Fibroblast of villous mesenchyme (primary cell): ENCODE measurements at places on chromosomes 1 and 21.

DNA sequence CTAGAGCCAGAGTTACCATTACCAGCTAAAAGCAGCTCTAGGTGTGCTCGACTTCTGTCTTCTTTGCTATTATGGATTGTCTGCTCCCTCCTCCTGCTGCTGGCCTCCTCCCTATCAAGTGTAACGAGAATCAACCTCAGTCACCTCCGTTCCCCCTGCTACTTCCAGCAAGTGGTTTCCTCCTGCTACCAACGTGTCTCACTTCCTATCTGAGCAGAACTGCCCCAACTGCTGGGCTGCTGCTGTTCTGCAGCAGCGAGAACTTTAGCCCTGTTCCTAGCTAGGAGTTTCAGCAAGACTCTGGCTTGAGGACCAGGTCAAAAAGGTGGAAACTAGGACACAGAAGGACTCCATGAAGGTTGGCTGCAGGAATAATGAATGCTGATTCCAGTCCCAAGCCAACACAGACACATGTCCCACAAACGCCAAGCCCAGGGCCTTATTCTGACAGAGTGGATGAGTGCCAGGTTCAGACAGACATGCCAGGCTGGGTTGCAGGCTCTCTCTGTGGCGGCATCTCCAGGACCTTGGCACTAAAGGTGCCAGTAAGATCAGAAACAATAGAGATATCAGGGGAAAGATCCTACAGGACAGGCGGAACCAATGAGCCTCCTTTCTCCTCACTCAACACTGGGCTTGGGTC lies 46.9 kb downstream of the CD34 start:
- DNase-seq: no peak

- DNase-seq: no peak
These were observed 108.2 kb downstream of the LTN1 start for GRCh38 chr21:28884481-28884880.

DNA sequence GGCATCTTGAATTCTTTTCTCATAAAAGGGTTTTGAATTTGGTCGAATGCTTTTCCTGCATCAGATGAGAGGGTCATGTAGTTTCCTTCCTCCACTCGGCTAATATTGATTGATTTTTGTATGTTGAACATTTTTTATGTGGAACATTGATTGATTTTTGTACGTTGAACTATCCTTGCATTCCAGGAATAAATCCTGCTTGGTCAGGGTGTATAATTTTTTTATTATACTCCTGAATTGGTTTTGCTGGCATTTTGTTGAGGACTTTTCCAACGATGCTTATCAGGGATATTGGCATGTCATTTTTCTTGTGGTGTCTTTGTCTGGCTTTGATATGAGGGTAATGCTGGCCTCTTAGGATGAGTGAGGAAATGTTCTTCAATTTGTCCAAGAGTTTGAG lies 8.5 kb downstream of the TMEM240 start:
- DNase-seq: no peak

- DNase-seq: peak; percentile 13
These were observed 40.1 kb downstream of the TRAPPC10 start for GRCh38 chr21:44052071-44052829.

GRCh38 chr1:86259390-86259789 lies 102.8 kb upstream of the COL24A1 start:
- DNase-seq: no peak

DNA sequence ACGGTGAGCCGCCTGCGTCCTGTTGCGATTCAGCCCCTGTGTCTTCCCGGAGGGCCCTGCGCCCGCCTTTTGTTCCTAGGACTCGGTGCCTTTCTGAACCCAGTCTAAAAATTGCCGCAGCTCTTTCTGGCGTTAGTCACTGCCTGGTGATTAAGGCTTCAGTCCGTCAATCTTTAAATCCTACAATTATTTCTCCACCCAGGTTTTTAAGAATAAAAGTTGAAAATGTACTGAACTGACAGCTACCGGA lies 16.2 kb upstream of the PDXK start:
- DNase-seq: no peak

GRCh38 chr1:197182716-197183115 lies 36.2 kb upstream of the ASPM start:
- no peak for DNase-seq

- peak; percentile 89 for DNase-seq
These were observed 177.9 kb downstream of the CLIC6 start for GRCh38 chr21:34846601-34847112.
